Activated T-cell treated with anti-CD3 and anti-CD28 coated beads for 1 hour (primary cell): ENCODE measurements at places on chromosomes 5 and 9.

- DNase-seq, result no peak
These were observed 87.6 kb downstream of the ANKRD55 start for GRCh38 chr5:56145511-56145910.

- DNase-seq, result no peak
These were observed 75.6 kb upstream of the PRSS3 start for GRCh38 chr9:33719581-33720374.

DNA sequence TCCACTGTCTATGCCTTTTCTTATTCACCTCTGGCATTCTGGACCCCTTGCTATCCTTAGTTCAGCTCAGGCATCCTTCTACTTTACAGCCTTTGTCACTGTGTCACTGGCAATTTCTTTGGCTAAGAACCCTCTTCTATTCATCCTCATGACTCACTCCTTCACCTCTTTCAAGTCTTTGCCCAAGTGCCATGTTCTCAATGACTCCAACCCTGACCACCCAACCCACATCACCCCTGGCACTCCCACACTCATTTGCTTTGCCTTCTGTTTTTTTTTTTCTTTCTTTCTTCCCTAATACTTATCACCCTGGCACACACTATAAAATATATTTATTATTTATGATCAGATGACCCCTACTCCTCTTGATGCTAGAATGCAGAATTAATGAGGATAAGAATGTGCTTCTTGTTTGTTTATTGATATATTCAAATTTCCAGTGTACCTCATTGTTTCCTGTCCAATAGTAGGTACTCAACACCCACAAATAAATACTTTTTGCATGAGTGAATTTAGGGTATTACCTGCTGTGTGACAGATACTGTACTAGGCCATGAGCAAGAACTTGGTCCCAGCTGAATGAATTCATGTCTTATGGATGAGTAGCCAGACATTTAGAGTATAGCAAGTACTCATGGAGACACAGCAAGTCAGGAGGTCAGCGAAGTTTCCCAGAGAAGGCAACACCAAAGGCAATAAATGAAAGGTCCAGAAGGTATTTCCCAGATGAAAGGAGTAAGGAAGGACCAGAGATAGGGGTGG, 236.1 kb downstream of the PAPPA start:
- DNase-seq, result no peak

DNA sequence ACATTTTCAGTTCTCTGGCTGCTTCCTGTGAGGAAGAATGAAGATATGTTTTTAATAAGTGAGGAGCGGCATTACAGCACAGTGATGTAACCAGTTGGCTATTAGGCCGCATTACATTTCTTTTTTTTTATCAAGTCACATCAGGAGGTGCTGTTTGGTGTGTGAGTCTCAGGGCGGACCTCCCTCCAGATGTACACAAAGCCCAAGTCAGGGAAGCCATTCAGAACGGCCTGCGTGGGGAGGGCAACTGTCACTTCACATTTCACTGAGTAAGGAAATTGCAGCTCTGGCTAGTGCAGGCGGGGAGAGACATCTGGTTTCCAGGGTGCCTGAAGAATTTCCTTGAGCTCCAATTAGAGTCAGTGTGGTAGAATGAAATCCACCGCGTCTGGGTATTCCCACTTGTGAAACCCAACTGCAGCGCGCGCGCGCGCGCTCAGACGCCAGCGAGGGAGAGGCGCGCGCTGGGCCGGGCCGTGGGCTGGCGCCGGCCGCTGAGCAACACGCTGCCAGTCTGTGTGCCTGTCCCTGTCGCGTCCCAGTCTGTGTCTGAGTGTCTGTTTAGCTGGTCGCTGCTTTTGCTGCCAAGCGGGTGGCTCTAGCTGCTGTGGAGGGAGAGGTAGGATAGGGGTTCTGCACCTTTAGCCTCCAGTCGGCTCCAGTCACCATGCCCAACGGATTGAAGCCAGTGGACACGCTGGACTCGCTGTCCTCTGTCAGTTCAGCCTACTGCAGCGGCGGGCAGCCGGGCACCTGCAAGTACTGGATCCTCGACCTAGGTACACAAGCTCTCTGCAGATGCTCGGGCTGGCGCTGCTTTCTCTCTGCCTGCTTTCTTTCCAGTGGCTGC, 140.8 kb upstream of the OTULINL start:
- no peak for DNase-seq

- no peak for DNase-seq
These were observed 164.8 kb upstream of the WWC1 start for GRCh38 chr5:168126606-168127005.
